ENCODE measurements at places on chromosomes 6 and 20.

GRCh38 chr6:121086876-121087275 is 247.4 kb downstream of the TBC1D32 start:
- DNase-seq, result no peak

DNA sequence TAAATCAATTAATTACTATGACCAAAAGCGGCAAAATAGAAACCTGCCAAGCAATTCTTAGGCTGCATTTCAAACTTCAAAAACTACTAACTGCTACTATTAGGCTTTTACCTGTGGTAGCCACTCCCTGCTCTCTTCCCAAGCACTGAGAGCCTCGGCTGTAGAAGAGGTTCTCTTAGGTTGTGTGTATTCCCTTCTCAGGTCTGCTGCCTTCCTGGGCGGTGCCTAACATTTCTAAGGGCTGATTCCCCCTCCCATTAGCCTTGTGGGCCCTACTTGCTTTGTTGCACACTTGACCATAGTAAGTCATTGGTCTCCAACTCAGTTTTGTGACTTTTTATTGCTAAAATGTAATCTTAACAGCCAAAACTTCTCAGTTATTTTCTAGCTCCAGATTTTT is 146.1 kb upstream of the C6orf118 start:
- DNase-seq, result no peak

- no peak for DNase-seq
Measured at GRCh38 chr20:50624351-50625016, 66.9 kb downstream of the RIPOR3 start.

DNA sequence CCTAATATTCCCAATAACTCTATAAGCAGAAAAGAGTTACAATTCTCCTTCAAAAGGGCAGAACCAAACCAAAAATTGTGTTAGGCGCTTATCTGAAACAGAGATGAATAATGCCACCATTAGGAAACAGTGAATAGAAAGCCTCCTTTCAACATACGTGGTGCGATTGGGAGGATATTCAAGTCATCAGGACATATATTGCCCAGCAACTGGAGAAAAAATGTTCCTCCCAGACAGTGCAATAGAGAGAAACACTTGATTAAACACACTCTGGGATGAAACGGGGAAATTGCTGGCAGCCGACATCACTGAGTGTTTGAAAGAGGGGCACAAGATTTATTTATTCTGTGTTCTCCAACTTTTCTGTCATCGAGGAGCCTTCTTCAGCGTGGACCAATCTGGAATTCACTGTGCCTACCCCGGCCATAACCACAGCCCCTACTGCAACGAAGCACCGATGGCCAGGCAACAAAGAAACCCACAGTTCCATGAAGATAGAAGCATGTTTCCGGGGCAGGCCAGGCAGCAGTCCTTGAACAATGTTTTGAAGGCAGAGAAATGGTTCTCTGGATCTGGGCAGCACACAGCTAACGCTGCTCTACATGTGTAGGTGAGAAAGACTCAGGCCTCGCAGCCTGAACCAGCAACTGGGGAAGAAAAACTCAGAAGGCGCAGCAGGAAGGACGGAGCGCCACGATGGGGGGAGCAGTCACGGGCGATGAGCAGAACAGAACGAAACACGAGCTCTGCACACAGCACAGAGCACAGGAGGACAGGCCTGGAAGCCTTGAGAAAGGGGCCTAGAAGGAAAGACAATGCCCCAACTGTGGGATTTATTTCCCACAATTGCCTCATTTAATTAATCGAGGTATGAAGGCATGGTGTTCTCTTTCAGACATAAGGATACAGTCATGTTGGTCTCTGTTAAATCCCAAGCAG is 234.2 kb upstream of the FOXQ1 start:
- DNase-seq, result no peak

DNA sequence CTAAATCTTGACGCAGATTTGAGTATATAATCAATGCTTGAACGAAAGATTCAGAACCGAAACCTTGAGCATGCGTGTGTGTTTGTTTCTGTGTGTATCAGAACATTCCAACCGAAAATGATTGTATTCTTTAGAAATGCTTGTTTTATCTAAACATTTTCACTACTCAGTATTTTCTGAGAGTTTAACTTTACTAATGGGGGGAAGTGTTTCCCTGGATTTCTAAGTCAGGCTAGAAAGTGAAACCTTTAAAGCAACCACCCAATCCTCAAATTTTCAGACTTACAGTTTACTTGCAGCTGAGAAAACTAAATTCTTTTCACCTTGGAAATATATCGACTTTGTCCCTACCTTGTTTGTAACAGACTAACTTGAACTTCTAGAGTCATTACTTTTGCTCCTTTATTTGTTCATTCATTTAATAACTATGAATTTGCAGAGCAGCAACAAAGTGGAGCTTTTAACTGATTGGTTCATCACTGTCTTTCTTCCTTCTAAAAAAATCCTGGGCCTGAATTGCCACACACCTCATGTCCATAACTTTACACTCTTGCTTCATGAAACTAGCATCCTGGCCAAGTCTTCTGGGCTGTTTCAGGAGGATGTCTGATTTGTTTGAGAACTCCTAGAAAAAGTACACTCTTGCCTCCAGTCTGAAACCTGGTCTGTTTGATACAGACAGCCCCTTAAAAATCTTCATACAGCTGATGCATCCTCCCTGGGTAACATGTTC is 77.8 kb upstream of the XRN2 start:
- DNase-seq, result no peak

- no peak for DNase-seq
Measured at GRCh38 chr6:157732007-157732406, 91.0 kb upstream of the SNX9 start.

DNA sequence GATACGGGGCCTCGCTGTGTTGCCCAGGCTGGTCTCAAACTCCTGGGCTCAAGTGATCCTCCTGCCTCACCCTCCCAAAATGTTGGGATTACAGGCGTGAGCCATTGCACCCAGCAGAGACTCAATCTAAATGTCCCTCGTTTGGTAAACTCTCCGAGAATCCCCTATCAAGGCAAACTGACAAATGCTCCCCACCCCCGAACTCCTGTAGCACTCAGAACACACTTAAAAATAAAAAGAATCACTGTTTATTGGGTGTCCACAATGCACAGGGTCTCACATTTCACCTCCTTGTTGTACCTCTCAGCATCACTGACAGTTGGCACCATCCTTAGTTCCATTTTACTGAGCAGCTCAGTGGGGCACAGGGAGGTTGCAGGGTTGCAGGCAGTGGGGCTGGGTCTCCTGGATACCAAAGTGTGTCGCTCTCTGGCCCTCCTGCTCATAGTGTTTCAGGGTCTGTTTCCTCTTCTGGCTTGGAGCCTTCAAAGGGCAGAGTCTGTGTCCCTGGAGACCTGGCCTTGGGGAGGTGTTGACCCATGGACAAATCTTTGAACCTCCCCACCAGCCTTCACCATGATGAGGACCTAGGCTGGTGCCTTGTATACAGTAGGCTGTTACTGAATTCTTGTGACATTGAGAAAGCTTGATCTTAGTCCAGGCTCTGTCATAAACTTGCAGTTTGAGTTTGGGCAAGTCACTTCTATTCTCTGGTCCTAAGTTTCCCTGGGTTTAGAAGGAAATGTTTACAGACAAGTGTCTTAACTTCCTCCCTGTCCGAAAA is 8.5 kb upstream of the SRC start:
- no peak for DNase-seq

DNA sequence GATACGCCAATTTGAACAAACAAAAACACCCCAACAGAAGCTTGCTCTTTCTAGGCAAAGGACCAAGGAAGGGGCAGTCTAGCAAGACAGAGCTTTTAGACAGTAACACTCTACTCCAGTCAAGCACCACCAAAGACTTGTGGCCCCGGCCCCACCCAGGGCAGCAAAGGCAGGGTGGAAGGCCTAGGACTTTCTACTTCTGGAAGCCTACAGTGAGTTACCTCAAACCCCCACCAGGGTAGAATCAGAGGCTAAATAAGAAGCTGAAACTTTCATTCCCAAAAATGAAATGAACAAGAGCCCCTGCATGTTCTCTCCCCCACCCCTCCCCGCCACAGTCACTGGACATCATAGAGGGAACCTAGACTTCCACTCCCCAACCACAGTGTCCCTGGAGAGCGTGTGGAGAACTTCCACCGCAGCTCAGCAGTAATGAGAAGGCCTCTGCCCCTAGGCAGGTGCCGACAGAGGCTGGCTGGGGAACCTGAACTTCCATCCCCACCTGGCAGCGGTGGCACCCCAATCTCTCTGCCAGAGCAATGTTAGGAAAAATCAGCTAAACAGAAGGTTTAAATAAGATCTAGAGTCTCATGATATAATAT is 40.0 kb downstream of the KATNA1 start:
- DNase-seq, result no peak

GRCh38 chr6:39221779-39222641 is 7.3 kb downstream of the KCNK5 start:
- no peak for DNase-seq

DNA sequence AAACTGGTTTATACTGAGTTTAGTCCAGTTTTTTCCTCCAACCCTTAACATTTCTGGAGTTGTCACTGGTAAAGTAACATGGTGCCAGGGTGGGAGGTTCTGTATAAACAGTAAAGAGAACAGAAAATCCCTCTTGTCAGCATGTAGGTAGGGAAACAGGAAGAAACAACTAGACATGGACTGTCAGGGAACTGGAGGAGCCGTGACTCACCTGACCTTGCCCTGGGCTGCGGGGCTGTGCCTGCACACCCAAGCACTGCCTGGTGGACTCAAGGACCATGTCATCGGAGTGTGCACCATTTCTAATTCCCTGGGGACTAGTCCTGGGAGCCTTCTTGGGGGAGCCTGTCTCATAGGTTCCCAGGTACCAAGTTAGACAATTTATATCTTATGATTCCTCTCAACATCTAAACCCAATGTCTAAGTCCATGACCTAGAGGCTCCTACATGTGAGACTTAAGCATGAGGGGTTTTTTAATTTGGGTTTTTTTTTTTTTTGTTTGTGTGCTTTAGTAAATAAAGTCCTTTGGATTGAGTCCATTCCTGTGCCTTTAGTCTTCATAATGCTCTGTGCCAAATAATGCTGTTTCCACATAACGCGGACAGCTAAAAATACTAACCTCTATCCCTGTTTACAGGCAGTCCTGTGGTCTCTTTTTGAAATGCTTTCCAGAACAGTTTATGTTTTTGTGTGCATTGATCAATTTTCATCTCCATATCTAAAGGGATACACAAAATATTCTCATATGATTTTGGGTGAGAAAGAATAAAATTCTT is 136.9 kb upstream of the SUPT3H start:
- DNase-seq, result no peak
